ENCODE measurements at places on chromosomes 11 and 22.

- DNase-seq = peak; percentile 34
Measured at GRCh38 chr11:75445315-75445953, 12.4 kb upstream of the KLHL35 start.

DNA sequence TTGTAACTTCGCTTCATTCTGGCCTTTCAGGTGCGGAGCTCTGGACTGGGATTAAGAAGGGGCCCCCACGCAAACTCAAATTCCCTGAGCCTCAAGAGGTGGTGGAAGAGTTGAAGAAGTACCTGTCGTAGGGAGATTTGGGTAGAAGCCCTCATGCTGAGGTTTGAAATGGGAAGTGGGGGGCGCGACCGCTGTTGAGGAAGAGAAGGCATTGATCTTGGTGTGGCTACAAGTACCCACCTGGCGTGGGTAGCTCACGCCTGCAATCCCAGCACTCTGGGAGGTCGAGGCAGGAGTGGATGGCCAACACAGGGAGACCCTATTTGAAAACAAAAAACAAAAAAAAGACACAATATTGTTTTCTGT is 779 bp downstream of the SELENOH start:
- no peak for DNase-seq

GRCh38 chr11:21865541-21865940 is 327.3 kb upstream of the ANO5 start:
- no peak for DNase-seq

DNA sequence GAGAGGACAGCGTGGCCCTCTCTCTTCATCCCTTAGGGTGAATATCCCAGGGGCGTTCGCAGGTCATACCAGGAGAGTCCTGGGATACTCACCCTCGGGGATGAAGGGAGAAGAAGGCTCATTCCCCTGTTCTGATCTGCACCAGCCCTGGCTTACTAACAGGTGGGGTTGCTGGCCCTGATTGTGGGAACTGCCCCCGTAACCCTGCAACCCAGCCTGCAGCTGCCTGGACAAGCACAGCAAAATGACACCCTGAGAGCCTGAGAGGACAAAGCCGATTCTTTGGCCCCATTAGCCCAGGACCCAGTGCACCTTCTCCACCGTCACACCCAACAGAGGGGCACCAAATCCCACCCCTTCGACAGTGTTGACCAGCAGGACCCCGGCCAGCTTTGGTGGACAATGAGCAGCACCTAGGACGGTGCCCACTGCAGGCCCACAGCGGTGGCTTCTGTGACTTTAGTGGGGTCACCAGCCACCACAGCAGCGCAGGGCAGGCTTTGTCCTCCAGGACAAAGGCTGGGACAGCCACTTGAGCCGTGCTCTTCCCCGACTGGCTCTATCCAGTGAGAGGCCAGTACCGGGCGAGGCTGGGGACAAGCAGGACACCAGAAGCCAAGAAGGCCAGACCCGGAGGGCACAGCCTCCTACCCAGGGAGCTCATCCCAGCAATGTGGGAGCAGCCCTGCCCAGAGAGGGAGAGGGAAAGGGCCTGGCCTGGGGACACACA is 98.5 kb upstream of the RTL6 start:
- no peak for DNase-seq

- no peak for DNase-seq
Measured at GRCh38 chr11:104968355-104968855, at the start of gene CASP4. CASP4 (minus strand) TSS chr11:104968574; CDS start chr11:104968525, 49 bp downstream.

DNA sequence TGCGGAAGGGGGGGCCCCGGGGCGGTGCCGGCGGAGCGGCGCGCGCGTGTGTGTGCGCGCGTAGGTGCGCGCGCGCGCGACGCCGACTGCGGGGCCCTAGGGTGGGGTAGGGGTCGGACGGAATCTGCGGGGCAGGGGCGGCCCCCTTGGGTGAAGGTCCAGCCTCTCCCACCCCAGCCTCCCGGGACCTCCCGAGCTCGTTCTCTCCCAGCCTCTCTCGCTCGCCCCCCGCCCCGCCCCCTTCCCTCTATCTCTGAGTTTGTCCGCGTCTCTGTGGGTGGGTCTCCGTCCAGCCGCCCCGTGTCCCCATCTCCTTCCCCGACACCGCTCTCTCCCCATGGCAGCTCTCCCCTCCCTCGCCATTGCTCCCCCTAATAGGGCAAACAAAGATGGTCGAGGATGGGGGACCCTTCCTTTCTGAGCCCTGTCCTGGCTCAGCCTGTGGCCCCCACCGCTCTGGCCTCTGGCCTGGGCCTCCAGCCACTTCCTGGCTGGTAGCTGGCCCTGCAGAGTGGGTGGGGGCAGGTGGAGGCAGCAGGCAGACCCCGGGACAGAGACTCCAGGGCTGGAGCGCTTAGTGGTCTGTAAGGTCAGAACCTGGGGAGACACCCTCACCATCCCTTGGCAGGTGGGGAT is 33.0 kb upstream of the PRR5 start:
- no peak for DNase-seq

DNA sequence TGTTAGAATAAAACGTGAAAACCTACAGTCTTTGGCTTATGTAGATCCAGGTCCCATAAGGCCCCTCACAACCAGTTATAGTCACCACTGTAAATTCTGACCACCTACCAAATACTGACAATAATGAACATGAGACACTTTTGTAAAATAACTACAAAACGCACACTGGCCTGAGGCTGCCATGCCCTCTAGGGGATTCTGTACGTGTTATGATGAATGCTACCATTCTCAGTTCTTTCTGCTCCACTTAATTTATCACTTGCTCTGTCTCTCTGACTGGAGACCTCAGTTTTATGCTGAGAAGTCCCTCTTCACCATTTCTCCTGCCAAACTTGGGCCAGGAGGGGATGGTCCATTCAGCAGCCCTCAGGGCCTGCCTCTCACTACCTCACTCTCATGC is 18.7 kb upstream of the TMPRSS5 start:
- no peak for DNase-seq

DNA sequence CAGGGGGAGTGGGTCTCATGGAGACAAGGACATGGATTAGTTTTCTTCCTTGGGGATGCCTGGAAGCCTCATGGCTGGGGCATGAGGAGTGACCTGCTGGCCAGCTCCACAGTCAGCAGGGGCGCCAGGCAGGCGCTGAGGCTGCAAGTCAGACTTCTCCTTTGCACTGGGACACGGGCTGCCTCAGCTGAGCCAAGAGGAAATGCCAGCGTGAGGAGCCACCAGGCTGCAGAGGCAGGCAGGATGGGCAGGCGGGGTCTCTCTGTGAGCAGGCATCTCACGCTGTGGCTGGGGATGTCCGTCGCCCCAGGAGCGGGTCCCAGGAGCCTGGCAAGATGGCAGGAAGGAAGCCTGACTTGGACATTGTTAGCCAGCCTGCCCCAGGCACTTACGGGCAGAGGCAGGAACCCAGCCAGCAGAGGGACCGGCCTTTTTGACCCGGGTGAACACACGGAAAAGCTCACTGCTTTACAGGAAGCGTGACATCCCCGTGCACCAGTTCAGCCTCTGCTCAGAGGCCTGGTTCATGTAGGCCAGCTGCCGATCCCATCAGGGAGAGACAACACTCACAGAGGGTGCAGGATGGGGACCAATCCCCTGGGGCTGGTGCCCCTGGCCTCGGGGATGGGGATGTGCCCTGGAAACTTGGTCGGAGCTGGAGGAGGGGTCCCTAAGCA is 10.2 kb downstream of the GNB1L start:
- DNase-seq = no peak

DNA sequence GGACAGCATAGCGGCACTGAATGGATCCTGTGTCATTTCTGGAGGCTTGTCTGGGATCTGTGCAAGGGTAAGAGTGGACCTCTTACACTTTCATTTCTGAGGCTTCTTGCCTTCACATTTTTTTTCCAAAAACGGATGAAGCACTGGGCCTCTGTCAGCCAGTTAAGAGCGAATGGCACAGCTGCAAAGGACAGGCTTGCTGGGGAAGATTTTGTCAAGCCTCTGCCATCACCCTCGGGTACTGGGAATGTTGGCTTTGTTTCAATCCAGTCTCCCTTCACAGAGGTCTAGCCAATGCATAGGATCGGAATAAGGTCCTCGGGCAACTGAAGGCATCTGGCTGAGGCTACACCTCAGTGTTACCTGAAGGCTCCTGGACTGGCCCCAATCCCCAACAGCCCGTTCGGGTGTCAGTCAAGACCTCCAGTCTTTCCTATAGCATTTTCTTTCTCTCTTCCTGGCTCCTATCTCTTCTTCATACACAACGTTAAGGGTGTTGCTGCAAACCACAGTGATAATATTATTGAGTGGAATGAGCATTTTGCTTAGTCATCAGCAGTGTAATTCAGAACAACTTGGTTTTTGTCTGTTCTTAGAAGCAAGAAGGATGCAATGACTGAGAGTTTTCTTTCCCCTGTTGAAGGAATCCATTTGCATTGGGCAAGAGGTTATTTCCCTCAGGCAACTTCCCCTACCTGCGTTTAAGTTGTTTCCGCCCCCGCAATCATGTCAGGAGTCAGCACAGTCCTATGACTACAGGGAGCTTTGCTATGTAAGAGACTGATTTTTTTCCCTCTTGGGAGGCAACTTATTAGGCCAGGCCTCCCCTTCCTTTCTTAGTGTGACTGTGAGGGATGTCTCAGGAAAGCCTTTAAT is 22.8 kb downstream of the NPAT start:
- DNase-seq = no peak

DNA sequence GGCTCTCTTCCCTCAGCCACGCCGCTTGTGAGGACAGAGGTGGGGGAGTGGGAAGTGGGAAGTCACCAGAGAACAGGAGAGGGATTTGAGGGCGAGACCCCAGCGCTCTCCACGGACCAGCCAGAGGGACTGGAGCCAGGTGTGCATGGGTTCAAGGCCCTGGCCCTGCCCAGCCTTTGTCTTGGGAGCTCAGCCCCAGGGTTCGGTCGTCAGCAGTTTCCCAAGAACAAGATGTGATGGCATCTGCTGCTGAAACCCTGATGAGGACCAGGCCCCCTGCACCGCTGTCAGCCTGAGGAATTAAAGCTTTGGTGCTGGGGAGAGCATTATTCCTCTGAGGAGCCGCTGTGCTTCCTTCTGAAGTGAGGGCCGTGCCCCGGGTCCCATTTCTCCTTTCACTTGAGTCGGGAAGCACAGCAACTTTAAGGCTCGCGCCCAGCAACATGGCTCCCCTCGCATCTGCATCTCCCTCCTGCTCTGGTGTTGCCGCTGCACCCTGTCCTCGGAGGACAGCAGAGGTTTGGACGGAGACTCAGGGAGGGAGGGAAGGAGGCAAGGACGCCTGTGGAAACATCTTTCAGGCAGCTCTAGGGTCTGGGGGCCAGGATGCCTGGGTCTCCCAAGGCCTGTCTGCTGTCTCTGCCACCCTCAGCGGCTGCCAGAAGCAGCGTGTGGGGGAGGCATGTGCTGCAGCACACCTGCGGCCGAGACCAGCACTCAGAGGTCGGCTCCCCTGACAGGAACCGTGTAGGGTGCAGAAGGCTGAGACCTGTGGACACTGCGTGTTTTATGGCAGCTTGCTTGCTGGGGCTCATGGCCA is 3.8 kb downstream of the IFITM5 start:
- DNase-seq = no peak

GRCh38 chr22:22604326-22605073 is 39.9 kb upstream of the GGTLC2 start:
- DNase-seq = no peak

DNA sequence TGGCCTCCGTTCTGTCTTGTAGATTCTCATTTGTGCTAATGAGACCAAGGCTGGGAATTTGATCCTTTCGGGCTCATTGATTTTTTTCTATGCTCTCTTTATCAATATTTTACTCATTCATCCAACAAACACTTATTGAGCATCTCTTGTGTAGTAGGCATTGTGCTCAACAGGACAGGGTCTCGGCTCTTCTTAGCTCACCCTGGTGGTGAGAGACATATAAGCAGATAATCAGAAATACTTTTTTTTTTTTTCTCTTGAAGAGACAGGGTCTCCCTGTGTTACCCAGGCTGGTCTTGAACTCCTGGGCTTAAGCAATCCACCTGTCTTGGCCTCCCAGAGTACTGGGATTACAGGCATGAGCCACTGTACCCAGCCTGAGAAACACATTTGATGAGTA is 48.0 kb upstream of the SLC5A1 start:
- DNase-seq = no peak

GRCh38 chr11:126317756-126318573 is 14.1 kb downstream of the DCPS start:
- DNase-seq = peak; percentile 52

GRCh38 chr11:131685906-131686305 is 315.5 kb downstream of the NTM start:
- no peak for DNase-seq

DNA sequence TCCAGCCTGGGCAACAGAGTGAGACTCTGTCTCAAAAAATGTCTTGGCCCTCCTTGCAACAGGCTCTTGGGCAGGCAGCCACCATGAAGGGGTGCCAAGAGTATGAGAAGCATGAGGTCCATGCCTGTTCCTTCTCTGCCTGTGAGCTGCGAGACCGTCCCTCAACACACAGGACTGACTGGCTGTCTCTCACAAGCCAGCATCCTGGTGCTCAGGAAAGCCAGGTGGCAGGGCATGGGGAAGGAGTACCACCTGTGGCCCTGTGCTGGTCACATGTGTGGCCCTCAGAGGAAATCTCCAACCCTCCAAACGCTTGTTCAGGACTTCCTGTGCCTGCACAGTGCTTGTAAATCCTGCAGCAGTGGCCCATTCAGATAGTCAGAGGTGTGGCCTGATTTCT is 83.2 kb downstream of the ATXN10 start:
- no peak for DNase-seq

DNA sequence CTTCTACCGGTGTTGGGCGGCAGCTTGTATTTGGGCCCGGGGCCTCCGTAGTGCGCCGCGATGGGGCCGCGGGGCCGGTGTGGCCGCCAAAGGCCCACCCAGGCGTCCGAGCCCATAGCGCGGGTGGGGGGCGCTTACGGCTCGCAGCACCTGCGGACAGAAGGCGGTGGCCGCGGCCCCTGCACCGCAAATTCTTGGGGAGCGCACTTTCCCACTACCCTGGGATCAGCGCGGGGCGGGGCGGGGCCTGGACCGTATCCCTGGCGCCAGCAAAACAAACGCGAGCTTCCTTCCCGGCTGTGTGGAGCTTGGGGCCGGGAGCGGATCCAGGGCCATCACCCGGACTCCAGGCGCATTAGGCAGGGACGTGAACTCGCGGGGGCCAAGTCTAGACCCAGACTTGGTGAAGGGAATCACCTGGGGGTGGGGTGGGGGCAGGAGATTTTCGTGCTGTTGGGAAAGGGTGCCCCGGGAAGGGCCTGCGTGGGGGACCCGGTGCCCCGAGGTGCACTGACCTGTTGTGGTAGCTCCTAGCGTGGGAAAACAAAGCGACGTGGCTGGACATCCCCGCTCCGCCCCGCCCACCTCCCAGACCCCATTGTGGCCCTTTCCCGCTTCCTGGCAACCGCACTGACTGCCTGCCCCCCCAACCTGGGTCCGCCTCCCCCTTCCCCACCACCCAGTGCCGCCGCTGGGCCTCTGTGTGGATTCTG is 2.3 kb upstream of the TYMP start:
- DNase-seq = no peak

DNA sequence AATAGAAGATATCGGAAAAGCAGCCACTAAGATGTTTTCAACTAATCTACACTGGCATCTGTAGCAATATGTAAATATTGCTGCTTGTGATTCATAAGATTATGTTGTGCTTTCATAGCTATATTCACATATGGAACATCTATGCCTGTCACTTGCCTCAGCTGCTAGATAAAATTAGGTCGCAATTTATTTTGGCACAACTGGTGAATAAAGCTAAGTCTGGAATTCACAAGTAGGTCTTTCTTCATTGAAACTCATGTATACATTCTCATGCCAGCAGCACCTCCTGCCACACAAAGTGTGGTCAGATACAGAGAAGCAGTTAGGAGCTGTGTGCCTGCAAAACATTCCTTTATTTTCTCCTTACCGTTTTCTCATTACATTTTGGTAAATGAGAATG is 543.3 kb upstream of the CHORDC1 start:
- no peak for DNase-seq

All from cerebellar nuclear complex (tissue), 1 donor.